ENCODE measurements at places on chromosomes 2 and 18.

DNA sequence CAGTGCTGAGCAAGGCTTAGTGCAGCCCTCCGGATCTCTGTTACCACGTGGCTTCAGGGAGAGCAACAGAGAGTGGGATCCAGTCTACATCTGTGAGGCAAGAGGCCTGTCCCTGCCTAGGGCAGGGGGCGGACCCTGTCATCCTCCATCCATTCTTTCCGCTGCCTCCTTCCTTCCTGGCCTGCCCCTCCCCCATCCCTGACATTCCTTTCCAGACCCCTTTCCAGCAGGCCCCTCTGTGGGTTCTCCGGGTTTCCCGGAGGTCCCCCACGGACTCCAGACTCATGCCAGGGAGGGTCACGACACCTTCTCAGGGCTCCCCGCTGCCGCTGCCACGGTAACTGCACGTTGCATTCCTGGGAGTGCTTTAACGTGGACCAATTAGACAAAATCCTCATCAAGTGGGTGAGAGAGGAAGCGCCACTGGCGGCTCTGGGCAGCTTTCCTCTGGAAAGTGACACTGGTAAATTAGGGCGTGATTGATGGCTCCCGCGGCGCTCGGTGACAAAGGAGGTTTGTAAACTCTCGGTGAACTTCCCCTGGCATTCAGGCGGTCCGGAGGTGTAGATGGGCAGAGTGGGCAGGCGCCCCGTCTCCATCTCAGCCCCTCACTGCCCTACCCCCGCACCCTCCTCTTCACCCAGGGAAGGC lies 11.4 kb downstream of the ATOH8 start:
- DNase-seq, result no peak

DNA sequence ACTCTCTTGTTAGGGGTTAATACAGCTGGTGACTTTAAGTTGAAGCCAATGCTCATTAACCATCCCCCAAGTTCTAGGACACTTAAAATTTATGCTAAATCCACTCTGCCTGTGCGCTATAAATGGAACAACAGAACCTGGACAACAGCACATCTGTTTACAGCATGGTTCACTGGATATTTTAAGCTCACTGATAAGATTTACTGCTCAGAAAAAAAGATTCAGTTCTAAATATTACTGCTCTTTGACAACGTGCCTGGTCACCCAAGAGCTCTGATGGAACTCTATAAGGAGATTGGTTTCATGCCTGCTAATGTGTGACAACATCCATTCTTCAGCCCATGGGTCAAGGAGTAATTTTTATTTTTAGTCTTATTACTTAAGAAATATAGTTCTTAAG lies 27.5 kb downstream of the RNF103 start:
- no peak for DNase-seq

DNA sequence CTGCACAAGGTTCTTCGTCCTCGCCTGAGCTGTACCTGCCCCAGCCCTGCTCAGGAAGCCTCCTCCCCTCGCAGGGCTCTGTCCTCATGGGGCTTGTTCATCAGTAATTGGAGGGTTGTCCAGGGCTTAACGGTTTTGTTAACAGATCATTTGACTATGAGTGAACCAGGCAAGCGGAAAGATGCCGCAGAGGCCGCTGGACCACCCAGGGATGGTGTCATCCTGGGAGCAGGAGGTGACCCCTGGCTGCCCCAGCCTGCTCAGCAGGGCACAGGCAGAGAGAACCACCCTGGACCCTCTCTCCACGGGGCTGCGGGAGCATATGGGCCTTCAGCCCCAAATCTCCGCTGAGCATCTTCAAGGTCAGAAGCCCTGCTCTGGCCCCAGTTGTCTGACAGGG lies 264.3 kb downstream of the KLHL29 start:
- DNase-seq, result no peak

DNA sequence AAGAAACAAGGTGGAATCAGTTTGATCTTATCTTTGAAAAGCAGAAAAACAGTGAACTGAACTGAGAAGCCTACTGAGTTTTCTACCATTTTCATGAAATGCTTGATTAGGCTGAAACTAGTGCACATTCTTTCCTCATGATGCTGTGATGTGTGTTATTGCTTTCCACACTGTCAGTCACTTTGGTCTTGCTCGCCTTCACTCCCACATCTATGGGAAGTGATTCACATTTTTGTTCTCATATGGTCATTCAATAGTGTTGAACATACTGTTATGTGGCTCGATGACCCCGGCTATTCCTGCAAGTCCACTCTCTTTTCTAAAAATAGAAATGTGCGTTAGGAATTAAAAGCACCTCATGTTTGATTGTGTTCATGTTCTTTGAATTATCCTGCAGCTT lies 129.7 kb downstream of the TGIF1 start:
- no peak for DNase-seq

DNA sequence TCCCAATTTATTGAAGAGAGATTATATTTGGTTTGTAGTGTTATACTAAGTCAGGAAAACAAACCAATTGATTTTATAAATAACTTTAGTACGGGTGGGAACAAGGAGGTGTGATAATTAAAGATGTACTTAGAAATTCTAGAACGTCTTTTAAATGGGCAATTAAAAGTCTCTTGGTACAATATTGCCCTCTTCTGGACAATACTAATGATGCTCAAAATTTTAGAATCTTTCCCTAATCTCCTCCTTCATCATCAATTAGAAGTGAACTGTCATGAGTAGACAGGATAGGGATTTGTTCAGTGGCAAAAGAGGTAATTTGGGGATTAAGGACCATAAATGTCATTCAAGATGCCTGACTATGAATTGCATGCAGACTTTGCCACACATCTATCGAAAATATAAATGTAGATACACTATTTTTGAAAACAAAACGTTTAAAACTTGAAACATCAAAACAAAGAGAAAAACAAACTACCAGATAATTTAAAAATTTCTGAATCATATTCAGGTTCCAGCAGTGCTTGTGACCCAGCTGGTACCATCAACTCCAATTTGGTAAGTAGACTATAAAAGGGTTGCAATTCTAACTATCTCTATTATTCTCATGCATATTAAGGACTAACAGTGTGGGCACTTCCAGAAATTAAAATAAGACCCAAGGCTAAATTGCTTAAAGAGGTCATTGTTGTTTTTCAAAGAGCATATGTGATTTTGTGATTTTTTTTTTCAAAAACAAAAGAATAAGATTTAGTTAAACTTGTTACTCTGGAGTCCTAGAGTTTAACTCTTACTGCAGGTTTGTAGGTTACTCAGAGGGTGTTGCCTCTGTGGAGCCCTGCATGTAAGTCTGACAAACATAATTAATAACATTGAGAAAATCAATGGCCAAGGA lies 123.5 kb downstream of the LAMA3 start:
- peak; percentile 16 for DNase-seq

GRCh38 chr2:158403237-158403636 lies 53.3 kb downstream of the CCDC148 start:
- no peak for DNase-seq

- no peak for DNase-seq
Measured at GRCh38 chr2:19675003-19675629, 226.7 kb downstream of the TTC32 start.

GRCh38 chr2:231720292-231720986 lies 12.1 kb downstream of the PTMA start:
- DNase-seq, result no peak

All from KG1 (cell line).